Left renal pelvis (tissue), 4 donors: ENCODE measurements at places on chromosomes 7 and 10.

- DNase-seq = no peak
Measured at GRCh38 chr7:120832803-120833202, 25.1 kb downstream of the TSPAN12 start.

DNA sequence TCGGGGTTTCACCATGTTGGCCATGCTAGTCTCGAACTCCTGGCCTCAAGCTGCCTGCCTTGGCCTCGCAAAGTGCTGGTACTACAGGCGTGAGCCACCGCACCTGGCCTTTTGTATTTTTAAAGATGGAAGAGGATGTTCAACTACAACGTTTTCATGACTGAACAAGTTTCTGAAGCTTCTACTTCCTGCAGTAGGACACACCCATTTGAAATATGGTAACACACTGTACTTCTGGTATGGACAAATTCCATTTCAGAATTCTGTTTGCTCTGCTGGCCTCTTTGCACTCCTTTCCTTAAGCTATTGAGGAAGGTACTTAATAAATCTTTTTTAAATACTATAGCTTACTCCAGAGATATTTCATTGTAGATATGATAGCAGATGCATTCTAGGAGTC, 10.9 kb upstream of the CDK1 start:
- no peak for DNase-seq

DNA sequence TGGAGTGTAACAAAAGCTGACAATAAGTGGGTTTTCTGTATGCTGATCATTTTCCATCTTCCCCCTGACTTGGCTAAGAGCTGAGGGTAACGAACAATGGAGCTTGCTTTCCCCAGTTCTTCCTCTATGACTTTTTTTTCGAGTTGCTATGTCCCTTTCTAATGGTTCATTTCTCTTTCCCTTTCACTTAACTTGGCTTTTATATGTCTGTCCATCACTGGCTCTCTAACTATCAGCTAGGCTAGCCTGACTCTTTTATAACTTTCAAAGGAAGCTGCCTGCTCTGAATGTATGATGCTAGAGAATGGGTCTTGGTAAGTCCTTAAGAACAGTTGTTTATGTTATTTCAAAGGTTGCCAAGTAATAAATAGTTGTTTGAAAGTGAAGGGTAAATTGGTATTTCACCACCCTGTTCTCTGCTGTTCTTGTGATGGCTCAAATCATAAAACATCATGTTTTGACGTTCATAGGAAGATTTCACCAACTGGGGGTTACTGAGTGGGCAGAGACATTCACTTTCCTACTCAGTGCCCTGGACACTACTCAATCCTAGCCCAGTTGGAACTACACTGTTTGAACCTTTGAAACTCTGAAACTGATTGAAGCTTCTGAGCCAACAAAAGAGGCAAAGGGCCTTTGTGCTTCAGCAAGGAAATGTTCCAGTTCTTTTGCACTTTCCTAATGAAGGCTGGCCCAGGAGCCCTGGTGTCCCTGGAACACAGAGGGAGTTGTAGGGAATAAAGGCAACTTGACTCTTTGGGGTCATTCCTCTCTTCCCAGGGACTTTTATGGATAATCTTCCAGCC, 85.4 kb upstream of the PHYHIPL start:
- no peak for DNase-seq

- DNase-seq = no peak
Measured at GRCh38 chr7:75885036-75885435, 6.2 kb downstream of the RHBDD2 start.

DNA sequence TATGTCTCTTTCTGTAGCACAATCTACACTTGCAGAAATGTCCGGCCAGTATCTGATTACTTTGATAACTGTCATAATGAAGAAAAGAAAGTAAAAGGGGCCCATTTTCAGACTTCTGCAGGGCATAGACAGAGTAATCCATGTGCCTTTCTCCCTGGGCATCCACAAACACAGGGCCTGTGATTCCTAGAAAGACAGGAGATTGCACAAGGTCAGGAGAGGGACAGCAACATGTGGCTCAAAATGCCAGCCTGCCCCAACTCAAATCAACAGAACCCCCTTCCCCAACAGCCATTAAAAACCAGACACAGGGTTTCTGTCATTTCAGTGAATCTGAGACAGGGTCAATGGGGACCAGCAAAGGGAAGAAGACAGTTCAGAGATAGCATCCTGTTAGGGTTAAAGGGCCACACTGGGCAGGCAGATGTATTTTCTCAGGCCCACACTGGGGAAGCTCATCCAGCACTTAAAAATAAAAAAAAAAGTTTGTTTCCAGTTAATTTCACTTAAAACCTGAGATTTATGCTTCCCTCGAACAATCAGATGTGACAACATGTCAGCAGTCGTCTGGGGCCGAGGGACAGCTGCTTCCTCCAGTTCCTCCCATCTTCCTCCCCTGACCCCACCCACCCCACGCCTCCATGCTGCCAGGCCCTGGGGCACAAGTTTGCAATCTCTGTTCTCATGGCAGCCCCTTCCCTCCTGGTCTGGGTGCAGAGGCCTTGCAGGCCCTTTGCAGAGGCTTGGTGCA, 30.7 kb upstream of the ACSL5 start:
- DNase-seq = no peak

DNA sequence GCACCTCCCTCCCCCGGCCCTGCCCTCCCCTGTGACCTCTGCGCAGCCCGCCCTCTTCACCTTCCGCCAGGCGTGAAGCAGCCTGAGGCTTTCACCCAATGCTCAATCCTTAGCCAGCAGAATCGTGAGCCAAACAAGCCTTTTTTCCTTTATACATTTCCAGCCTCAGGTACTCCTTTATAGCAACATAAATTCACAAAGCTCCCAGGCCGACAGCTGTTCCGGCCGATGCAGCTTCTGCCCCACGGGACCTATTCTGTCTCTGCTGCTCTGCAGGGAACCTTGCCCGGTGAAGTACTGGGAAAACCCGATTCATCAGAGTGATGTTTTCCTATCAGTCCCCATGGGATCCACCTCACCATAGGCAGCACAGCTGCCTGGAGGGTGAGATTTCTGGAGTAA, 87.4 kb downstream of the CHST15 start:
- DNase-seq = no peak

DNA sequence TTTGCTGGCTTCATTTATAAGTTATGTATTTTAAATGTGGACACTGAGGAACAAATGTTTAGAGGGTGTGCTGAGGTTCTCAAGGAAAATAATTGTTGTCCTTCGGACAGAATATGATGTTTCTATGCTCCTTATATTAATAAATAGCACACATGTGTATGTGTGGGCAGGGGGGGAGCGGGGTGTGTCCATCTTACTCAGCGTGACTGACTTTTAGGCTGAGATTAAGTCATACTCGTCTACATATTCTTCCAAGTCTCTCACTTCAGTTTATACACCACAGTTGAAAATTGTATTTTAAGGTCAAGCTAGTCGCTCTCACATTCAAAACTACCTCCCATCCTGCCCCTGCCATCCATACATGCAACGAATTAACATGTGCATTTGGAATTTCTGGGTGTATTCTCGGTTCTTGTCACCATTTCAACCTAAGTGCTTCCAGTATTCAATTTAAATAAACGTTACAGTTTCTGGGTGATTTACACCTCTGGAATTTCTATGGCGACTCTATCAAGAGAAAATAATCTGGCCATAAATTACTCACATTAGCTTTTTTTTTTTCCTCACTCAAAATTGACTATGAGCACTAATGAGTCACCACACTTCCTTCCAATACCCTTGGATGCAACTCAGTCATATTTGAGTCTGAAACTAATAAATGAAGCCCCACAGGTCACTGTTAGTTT, 3.3 kb downstream of the PCDH15 start:
- no peak for DNase-seq

DNA sequence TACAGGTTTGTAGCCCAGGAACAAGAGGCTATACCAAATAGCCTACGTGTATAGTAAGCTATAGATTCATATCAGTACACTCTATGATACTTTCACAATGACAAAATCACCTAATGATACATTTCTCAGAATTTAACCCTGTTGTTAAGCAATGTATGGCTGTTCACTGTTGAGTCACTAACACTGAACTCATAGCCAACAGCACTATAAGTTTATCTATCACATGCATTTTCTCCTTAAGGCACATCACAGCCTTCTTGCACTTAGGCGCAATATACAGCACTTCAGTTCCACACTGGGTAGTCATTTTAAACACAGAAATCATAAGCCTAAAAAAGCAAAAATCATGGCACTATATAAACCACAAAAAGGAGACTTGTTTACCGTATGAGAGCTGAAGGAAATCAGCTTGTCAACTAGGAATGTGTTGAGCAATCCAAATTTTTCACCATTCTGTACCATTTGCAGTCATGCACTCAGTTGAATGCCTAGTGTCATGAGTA, 45.6 kb downstream of the ZNF438 start:
- DNase-seq = no peak
